Body of pancreas (tissue), 4 donors: ENCODE measurements at places on chromosomes 11 and 22.

DNA sequence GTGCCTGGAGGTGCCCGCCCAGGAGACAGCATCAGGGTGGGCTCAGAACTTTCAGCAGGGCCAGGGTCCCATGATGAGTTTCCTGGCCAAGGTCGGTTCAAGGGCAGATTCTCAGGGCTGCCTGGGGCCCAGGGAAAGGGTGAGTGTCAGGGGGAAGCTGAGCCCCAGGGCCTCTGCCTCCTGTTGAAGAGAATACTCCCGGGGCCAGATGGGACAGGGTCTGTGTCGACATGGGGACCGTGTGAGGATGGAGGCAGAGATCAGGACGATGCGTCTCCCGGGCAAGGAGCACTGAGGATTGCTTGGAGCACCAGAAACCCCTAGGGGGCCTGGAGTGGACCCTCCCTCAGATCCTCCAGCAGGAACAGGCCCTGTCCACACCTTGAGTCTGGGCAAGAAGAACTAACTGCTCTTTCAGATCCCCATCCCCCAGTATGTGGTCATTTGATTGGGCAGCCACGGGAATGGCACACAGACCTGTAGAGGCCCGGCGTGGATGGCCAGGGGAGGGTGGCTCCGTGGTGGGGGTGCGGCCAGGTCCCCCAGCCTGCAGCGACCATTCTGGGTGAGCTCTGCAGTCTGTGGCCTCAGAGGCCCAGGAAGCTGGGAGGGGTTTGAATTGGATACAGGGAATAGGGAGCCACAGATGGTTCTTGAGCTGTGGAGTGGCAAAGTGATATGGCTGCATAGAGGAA lies 1078.7 kb downstream of the BRD1 start:
- no peak for DNase-seq

GRCh38 chr11:82738091-82738490 lies 4.4 kb upstream of the FAM181B start:
- DNase-seq = no peak

- no peak for DNase-seq
Observed at GRCh38 chr22:19448739-19449421, 1.4 kb upstream of the C22orf39 start.

GRCh38 chr11:29293825-29294224 lies 723.0 kb downstream of the KCNA4 start:
- DNase-seq = no peak

GRCh38 chr11:7138051-7138450 lies 49.3 kb downstream of the RBMXL2 start:
- no peak for DNase-seq

- no peak for DNase-seq
Observed at GRCh38 chr11:57303280-57303989, 21.3 kb downstream of the TNKS1BP1 start.

DNA sequence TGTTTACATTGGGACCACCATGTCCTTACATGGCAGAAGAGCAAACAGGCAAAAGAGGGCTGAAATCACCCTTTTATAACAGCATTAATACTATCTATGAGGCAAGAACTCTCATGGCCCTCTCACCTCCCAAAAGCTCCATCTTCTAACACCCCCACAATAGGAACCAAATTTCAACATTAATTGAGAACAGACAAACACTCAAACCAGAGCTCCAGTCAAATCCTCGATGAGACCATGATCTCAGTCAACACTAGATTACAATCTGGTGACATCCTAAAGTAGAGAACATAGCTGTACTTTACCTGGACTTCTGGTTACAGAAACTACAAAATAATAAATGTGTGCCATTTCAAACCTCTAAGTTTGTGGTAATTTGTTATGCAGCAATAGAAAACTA lies 25.1 kb downstream of the OR2AG2 start:
- DNase-seq = no peak

- no peak for DNase-seq
Observed at GRCh38 chr11:6681505-6681904, 1.6 kb downstream of the MRPL17 start.

DNA sequence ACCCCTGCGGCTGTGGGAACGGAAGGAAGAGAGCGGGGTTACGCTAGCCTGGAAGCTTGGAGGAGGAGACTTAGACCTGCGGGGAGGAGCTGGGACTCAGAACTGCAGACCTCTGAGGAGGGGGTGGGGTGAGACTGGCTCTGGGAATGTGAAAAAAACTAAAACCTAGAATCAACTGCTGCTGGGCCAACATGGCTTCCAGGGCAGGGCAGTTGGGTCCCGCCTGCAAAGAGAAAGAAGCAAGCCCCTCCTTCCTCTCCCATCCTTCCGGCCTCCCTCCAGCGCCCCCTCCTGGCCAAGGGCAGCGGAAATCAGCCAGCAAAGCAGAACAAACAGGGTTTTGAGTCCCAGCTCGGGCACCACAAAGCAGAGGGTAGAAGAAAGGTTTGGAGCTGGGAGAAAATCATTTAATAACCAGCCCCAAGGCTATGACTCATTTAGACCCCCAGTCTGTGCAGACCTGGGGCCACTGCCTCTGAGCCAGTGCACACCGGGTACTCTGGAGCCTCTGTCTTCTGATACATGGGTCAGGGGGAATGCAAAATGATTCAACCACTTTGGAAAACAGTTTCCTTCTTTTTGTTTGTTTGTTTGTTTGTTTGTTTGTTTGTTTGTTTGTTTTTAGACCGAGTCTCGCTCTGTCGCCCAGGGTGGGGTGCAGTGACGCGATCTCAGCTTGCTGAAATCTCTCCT lies 7.3 kb upstream of the NCF4 start:
- peak; percentile 69 for DNase-seq

GRCh38 chr11:103681855-103682254 lies 354.6 kb upstream of the DDI1 start:
- no peak for DNase-seq

- no peak for DNase-seq
Observed at GRCh38 chr11:83528877-83529276, 242.7 kb upstream of the CCDC90B start.

DNA sequence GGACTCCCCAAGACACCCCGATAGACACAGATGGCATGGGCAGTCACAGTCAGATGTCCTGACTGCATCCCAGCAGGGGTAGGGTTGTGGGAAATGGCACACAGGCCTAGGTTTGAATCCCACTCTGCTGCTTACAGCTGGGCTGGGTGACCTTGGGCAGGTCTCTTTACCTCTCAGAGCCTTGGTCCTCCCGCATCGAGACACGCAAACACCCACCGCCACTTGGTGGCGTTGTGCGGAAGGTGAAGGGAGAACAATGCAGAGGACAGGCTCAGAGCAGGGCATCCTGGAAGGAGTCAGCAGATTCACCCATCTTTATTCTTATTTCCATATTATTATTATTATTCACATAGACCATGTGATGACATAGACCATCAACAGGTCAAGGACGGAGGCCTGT lies 140.5 kb downstream of the MIAT start:
- DNase-seq = no peak

- no peak for DNase-seq
Observed at GRCh38 chr22:20403779-20404140, 9.8 kb downstream of the ZNF74 start.

- DNase-seq = no peak
Observed at GRCh38 chr22:25167834-25168601, 31.6 kb upstream of the CRYBB3 start.

- DNase-seq = no peak
Observed at GRCh38 chr11:110463153-110463552, 33.4 kb downstream of the FDX1 start.

DNA sequence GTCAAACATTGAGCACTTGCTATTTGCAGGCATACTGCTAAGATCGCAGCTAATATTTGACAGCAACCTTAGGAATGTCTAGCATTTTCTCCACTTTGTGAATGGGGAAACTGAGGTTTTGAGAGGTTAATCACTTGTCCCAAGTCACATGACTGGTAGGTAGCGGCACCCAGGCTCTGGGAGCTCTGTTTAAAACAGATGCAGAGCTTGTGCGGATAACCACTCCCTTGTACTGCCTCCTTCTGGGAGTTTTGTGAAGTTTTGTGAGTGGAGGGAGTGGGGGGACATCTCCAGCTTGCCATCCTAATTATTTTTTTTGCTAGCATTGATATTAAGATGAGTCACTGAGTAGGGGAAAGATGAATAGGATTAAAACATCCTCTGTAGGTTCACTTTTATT lies 134.7 kb downstream of the GRIK4 start:
- no peak for DNase-seq

DNA sequence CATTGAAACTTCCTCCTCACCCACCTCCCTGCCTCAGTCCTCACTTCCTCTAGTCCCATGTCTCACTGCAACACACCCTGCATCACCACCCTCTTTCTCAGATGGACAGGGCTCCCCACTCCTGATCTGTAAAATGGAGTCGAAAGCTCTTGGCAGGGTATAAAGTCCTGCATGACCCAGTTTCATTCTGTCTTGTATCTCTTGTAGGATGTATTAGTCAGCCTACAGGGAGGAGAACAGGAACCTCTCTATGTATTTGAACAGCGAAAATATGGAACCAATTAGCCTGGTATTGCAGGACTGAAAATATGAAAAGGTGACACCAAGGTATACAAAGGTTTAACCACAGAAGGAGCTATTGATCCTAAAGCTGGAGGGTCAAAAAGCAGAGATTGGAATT lies 156.9 kb upstream of the SNX19 start:
- no peak for DNase-seq

- DNase-seq = no peak
Observed at GRCh38 chr22:42949159-42949558, 65.8 kb downstream of the PACSIN2 start.

DNA sequence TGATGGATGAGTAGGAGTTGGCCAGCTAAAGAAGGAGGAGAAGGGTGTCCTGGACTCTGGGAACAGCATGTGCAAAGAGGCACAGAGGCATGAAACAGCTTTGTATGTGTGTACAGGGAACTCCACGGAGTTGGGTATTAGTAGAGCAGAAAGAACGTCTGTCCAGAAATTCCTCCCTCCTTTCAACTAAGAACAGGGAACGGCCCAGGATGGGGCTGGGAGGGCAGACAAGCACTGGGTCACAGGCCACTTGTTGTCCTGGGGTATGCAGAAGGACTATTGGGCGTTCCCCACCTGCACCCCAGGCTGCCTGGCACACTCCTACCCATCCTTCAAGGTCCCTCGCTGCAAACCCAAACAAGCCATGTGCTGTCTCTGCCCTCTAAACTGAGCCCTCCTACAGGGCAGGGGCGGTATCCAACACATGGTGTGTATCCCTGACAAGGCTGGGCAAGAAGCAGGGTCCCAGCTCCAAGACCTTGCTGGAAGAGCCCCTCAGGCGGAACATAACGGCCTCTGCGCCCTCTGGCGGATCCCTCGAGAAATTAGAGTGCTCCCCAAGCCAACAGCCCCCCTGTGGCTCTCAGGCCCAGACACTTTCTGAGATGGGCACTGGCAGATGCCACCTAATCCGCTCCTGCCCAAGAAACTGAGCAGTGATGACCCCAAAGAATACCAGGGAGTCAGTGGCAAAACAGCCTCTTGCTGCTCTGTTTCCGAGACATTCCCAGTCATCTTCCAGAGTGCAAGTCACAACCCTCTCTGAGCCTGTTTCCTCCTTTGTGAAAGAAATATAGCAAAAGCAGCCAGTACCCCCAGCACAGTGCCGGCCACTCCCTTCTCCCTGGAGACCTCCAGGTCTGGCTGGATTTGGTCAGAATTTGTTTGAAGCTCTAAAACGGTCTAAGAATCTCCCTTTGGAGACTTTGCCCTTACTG lies 1.6 kb upstream of the ELFN2 start:
- DNase-seq = peak; percentile 37

DNA sequence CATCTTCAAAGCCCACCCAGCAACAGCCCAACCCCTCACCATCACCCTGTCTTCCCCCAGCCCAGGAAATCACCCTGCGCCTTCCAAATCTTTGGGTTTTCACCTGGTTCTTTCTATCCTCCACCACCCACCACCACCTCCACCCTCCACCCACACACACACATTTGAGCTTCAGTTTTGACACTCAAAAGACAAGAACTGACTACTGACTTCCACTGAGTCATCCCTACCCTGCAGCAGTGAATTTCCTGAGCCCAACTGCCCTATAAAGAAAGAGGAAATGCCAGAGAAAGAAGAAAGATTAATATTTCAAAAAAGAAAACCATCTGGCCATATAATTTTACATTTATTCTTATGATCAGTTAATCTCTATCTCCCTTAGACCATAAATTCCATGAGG lies 137.5 kb downstream of the CHST1 start:
- DNase-seq = no peak

GRCh38 chr11:110196241-110196754 lies 100.1 kb downstream of the RDX start:
- DNase-seq = no peak

DNA sequence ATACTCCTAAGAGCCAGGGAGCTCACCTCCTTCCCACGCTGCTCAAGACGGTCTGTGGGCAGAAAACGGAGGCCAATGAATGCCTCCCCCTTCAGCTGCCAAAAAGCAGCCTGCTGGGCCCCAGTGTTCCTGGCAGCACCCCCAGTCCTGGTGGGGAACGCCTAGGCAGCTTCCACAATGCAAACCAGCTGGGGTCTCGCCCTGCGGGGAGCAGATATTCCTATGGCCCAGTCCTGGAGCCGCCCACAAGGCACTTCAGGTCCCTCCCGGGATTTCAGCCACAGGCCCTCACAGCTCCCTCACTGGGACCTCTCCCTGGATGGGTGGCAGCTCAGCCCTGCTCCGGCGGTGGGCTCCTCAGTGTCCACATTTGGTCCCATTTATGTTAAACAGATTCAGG lies 29.2 kb downstream of the A4GALT start:
- no peak for DNase-seq

- no peak for DNase-seq
Observed at GRCh38 chr22:49587987-49588386, 239.7 kb downstream of the BRD1 start.

DNA sequence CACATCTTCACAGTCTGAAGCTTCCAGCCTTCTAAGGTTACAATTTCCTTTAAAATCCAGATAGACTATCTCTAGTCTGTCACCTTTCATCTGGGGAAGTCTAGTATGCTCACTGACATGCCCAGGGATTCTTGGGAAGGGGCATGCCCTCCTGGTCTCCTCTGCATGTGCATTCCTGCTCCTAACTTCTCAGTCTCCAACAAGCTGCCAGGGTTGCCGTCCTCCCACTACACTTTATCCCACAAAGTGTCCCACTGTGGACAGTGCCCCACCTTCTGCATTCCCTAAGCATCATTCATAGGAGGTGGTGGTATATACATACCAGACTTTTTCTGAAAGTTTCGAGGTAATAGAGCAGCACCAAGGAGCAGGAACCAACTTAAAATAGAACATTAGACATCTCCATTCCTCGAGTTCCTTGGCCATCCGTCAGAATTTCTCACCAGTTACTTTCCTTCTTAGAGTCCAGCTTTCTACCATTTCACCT lies 28.7 kb downstream of the EIF3F start:
- no peak for DNase-seq

GRCh38 chr22:44097263-44098020 lies 73.3 kb downstream of the PARVB start:
- DNase-seq = no peak

DNA sequence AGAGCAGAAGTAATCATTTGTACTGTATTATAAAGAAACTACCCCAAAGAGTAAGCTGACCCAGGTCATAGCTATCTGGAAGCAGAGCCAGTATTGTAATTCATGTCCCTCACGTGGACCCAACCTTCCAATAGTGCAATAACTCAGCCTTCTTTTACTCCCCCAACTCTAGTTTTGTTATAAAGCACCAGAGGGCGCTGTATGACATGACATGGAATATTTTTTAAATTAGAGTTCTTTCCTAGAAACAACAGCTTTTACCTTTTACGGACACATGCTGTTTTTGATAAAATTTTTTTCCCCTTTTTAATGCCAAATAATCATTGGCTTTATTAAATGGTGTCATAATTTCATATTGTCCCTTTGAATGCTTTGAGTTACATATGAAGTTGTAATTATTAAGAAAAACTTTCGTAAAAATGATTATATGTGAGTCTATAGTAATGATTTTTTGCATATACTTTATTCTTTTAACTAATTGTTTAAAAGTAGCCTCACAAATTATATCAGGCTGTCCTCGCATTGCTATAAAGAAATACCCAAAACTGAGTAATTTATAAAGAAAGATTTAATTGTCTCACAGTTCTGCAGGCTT lies 76.9 kb downstream of the DKK3 start:
- DNase-seq = peak; percentile 38
